NCI-H2171 treated with DMSO at 0.1 percent for 48 hours (cell line): ENCODE measurements at places on chromosomes 11 and 22.
A peak's percentile ranks its signal among the peaks of the same experiment; 100 is the strongest.

GRCh38 chr11:117095284-117096161 is 2.7 kb downstream of the SIK3 start:
- DNase-seq = peak; percentile 73

DNA sequence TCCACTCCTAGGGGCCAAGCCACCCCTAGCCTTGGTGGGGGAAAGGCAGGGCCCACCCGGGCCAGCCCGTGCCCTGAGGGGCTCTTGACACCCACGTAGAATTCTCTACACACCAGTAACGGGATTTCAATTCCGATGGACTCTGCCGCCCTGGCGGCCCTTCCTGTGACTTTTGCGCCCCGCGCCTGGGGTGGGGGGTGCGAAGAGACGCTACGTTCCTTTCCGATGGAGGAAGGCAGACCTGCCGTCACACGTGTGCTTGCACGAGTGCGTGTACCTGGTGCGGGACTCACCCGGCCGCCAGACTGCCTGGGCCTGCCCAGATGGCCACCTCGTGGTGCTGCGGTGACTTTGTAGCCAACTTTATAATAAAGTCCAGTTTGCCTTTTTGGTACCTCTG is 5.5 kb downstream of the NPAS4 start:
- DNase-seq = no peak

GRCh38 chr11:65639623-65640482 is 2.0 kb downstream of the SIPA1 start:
- peak; percentile 7 for DNase-seq

DNA sequence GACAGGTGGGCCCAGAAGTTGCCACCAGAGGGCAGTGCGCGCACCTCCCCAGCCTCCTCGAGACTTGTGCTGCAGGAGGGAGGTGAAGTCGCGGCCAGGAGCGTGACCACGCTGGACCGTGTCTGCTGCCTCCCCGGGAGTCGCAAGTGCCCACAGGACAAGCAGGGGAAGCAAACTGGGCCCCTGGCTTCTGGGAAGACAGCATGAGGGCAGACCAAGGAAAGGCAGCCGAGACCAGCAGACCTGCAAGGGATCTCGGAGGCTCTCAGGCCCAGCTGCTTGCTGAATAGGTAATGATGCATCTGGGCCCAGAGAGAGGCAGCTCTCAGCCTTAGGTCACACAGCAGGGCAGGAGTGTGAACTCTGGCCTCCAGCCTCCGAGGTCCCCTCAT is 17.0 kb upstream of the IL2RB start:
- DNase-seq = peak; percentile 56

GRCh38 chr11:8357505-8357888 is 93.8 kb upstream of the LMO1 start:
- DNase-seq = no peak

DNA sequence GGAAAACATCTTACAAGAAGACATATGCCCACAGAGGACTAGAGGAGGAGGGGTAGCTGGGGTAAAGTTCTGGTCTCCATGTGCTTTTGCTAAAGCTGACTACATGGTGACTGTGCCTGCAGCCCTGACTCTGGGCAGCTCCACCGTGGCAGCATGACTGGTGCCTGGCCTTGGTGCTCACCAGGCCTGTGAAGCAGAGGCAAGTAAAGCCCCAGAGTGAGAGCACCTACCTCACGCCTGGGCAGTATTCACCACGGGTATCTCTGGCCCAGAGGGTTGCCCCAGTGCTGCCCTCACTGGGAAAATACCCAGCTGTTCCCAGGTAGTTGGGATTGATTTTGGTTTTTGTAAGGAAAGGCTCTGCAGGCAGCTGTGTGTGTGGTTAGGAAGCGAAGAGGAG is 78.3 kb downstream of the CTTN start:
- no peak for DNase-seq

DNA sequence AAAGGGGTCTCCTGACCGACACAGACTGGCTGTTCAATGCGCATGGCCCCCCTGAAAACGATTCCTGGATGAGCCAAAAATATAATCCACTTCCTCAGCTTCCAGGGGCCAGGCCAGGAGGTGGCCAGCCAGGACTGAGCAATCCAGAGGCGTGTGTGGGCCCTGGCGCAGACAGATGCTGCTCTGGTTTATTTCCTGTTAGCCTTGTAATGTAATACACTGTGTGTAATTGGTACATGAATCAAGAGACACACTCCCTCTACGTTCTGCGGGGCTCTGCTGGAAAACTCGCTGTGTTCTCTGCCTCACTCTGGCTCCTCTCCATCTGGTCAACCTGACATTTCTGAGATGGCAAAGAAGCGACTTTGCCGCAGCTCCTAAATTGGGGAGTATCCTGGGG is 26.3 kb upstream of the ISX start:
- peak; percentile 45 for DNase-seq

DNA sequence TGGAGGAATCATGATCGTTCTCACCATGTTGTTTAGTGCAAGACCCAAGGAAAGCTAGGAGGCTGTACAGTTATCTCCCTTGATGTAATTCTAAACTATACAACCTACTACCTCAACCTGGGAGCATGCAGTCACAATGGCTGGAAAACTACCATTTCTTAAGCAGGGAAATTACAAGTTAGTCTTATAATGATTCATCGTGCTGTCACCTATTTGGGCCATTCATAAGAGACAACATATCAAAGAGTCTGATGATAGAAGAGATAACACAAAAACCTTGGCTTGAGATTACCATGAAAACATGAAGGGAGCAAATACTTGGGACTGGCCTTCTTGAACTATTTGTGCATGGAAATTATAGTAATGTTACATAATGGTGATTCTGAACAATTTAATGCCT is 30.5 kb upstream of the BLID start:
- no peak for DNase-seq

GRCh38 chr11:58006940-58007339 is 16.7 kb upstream of the OR9Q1 start:
- no peak for DNase-seq

GRCh38 chr22:42842658-42843370 is 14.3 kb downstream of the ARFGAP3 start:
- DNase-seq = no peak

- DNase-seq = no peak
These were observed 81.0 kb upstream of the SNX19 start for GRCh38 chr11:130997278-130997677.

- DNase-seq = no peak
These were observed 39.5 kb downstream of the FAM76B start for GRCh38 chr11:95750101-95750500.

DNA sequence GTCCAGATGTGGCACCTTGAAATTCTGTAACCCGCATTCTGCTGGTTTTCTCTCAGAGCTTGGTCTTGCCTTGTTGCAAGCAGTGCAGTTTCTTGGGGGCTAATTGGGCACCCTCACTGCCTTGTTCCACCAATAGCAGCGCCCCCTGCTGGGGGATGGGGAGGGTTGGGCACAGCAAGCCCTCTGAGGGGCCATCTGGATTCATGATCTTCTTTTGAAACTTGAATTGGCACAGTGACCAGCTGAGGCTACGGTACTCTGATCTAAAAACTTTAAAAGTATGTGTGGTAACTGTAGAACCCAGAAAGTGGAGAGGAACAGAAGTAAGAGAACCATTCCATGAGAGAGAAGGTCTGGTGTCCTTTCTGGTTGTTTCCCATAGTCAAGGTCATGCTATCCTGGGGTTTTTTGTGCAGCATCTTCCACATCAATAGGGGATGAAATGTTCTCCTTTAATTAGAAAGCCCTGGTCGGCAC is 64.2 kb downstream of the MED15 start:
- DNase-seq = no peak

DNA sequence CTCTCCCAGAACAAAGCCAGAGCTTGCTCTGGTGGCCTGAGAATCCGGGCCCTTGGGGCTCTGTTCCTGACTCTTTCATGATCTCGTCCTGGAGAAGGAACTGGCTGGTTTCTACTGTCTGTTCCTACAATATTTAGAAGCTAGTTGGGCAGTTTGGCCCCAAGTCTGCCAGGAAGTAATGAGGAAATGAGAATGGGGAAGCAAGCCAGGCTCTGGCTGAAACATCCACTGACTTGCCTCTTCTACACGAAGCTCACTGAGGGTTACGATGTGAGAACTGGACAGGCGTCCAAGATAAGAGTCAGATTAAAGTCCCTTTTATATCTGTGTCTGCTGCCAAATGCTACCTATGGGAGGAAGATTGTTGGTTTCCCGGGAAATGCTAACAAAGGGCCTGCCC is 110.0 kb upstream of the KIRREL3 start:
- DNase-seq = no peak
